ENCODE measurements at places on chromosomes 6 and 20. TPM values are rescaled to one million over a fixed set of nuclear protein-coding genes. Genes with fewer than 3 reads are reported as not detected.

GRCh38 chr6:36751833-36752186 is 54.2 kb downstream of the RAB44 start:
- H3K36me3 ChIP-seq: no peaks in the 10 kb centered on the region
- no peak for DNase-seq
- H3K27ac ChIP-seq: no peak overlapping the region
- no peaks in the 10 kb centered on the region for H3K27me3 ChIP-seq

DNA sequence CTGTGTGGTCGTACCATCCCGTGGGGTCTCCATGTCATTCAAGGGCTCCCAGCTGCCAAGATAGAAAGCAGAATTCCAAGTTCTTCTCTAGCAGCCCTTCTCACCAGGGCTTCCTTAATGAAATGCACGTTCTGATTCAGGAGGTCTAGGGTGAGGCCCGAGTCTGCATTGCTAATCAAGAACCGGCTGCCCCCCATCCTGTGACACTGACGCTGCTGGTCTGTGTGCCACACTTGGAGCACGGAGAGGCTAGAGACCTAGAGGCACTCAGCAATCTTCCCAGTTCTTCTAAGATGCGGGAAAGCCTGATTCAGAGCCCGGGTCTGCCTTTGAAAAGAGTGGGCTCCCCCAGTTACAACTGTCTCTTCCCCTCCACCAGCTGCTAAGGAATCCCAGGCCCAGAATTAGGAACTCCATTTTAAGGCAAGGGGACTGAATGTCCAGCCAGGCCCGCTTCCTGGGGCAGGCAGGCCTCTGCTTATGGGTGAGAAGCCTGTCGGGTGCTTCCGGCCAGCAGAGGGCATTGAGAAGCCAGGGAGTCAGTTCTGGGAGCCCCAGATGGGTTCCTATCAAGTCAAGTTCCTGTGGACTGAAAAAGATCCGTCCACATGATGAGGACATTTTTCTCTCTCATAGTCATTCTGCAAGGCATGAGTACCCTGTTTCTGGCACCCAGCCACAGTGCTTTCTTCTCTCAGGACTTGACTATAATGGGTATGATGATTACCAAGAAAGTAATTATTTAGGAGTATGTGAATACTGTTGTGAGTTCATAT is 69.8 kb upstream of the RIN2 start:
- H3K4me3 ChIP-seq: no peak overlapping the region
- H3K27me3 ChIP-seq: peaks cover 2% of the 10 kb centered on the region
- no peak overlapping the region for H3K27ac ChIP-seq

- no peaks in the 10 kb centered on the region for H3K36me3 ChIP-seq
- DNase-seq: peak; percentile 44
- H3K4me3 ChIP-seq: no peak overlapping the region
- H3K27ac ChIP-seq: no peak overlapping the region
- no peaks in the 10 kb centered on the region for H3K27me3 ChIP-seq
Measured at GRCh38 chr6:63066055-63066704, 145.1 kb upstream of the FKBP1C start.

DNA sequence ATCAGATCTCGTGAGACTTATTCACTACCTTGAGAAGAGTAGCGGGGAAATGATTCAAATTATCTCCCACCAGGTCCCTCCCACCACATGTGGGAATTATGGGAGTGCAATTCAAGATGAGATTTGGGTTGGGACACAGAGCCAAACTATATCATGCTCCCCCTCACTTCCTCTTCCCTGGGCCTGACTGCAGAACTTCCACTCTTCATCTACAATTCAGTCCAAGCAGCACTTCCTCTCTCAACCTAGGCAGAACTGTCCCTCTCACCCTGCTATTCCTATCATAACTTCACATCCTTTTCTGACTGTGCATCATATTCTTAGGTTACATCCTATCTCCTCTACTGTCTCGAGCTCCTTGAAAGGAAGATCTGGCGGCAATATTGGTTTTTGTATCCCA is 184.0 kb upstream of the HDDC2 start:
- DNase-seq: no peak
- no peaks in the 10 kb centered on the region for H3K4me1 ChIP-seq
- H3K4me3 ChIP-seq: no peak overlapping the region
- no peaks in the 10 kb centered on the region for H3K36me3 ChIP-seq
- no peak overlapping the region for H3K27ac ChIP-seq
- no peaks in the 10 kb centered on the region for H3K27me3 ChIP-seq

DNA sequence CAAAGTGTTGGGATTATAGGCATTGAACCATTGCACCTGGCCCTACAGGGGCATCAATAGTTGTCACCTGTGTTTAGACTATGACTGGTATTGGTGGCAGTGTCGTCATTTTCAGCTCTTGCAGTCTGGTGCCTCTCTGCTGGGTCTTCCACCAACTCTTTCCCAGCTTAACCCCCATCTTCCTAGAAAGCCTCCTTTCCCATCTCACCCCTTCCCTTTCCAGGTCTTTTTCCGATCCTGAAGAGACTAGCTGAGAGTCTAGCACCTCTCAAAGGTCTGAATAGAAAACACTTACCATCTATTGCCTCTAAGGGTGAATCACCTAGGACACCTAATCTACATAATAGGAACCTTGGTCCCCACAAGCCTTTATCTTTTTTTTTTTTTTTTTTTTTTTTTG is 71.0 kb downstream of the TCP11 start:
- no peak overlapping the region for H3K4me3 ChIP-seq
- no peak overlapping the region for H3K27ac ChIP-seq
- DNase-seq: no peak
- H3K36me3 ChIP-seq: peaks cover 61% of the 10 kb centered on the region

DNA sequence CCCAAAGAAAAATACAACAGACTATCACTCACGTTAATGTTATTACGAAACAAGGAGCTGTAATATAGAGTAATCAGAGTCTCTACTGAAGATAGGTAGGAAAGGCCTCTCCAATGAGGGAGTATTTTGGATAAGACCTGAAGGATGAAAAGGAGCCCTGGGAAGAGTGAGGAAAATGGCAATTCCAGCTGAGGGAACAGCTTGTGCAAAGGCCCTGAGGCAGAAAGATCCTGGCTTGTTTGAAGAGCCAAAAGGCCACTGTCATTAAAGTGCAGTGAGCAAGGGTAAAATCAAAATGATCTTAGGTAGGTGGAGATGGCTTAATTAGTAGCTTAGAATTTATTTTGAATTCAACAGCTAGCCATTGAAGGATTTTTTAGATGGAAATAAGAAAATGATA is 138.6 kb downstream of the KHDC1L start:
- no peak for DNase-seq
- no peaks in the 10 kb centered on the region for H3K4me1 ChIP-seq
- H3K4me3 ChIP-seq: no peak overlapping the region
- no peaks in the 10 kb centered on the region for H3K36me3 ChIP-seq

DNA sequence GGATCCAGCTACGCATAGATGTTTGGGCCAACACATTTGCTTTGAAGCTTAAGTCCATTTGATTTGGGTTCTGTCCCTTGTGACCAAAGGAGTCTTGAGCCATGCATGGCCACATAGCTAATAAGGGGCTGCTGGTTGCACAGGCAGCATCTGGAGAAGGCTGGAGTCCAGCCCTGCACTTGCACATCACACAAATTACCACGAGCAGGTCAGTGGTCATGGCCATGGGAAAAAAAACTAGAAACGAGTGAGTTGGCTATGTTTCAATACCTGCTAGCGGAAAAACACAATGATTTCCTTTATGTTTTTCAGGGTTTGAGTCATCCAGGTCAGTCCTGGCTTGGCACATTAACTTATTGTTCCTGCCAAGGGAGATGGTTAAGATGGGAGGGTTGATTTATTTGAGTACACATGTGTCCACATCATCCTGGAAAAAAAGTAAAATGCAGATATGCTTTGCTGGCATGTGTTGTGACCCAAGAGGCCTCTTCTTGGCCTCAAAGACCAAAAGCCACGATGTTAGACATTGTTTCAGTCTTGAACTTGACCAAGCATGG is 5.6 kb upstream of the STX16 start:
- no peak for DNase-seq
- H3K4me1 ChIP-seq: no peaks in the 10 kb centered on the region
- no peaks in the 10 kb centered on the region for H3K27me3 ChIP-seq
- H3K27ac ChIP-seq: no peak overlapping the region
- H3K36me3 ChIP-seq: no peaks in the 10 kb centered on the region
- no peak overlapping the region for H3K4me3 ChIP-seq

DNA sequence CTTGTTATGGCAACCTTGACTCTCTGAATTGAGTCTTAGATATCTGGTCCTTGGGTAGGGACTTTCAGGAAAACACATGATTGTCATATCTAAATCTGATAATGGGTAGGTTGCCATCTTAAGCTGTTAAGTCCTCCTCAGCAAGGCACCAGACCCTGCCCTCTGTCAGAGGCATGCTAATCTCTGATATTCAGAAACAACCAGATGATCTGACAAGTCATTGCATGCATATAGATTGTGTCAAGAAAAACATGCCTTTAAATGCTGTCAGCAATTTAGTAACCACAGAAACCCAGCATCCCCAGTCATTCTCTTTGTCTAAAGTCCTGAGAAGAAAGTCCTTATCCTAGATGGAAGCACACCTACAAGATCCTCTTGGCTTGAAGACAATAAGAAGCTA is 149.1 kb downstream of the EDN1 start:
- H3K4me3 ChIP-seq: no peak overlapping the region
- H3K27ac ChIP-seq: no peak overlapping the region
- peaks cover 5% of the 10 kb centered on the region for H3K4me1 ChIP-seq
- DNase-seq: no peak

GRCh38 chr6:43304361-43304760 is 4.3 kb downstream of the CRIP3 start:
- DNase-seq: no peak
- H3K27me3 ChIP-seq: peaks cover 5% of the 10 kb centered on the region
- no peak overlapping the region for H3K4me3 ChIP-seq
- no peaks in the 10 kb centered on the region for H3K36me3 ChIP-seq
- peaks cover 19% of the 10 kb centered on the region for H3K4me1 ChIP-seq
- H3K27ac ChIP-seq: no peak overlapping the region

DNA sequence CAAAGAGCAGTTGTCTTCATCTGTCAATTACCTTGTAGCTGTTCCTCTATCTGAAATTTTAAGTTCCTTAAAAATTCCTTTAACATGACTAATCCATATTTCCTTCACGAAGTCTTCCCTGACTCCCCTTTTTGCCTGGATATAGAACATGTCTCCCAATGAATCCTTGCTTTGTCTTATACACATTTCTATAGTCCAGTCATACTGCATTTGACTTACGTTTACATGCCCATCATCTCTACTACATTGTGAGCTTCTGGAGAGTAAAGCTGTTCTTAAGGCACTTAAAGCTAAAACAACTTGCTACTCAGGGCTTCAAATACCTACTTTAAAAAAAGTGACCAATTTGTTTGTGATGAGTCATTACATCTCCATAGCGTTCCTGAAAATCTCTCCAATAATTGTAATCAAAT is 4.9 kb downstream of the REV3L start:
- no peak for DNase-seq
- H3K27ac ChIP-seq: no peak overlapping the region

DNA sequence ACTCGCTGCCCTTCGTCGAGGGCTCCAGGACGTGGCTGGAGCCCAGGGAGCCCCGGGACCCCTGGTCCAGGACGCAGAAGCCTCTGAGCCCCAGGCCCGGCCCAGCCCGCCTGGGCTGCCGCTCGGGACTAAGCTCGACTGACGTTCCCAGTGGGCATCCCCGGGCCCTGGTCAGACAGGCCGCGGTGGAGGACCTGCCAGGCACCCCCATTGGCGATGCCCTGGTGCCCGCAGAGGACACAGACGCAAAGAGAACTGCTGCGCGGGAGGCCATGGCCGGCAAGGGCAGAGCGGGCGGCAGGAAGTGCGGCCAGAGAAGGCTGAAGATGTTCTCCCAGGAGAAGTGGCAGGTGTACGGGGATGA is 28.9 kb downstream of the ZNF831 start:
- peaks cover 20% of the 10 kb centered on the region for H3K27me3 ChIP-seq
- no peaks in the 10 kb centered on the region for H3K36me3 ChIP-seq
- H3K4me1 ChIP-seq: peaks cover 3% of the 10 kb centered on the region
- DNase-seq: no peak

DNA sequence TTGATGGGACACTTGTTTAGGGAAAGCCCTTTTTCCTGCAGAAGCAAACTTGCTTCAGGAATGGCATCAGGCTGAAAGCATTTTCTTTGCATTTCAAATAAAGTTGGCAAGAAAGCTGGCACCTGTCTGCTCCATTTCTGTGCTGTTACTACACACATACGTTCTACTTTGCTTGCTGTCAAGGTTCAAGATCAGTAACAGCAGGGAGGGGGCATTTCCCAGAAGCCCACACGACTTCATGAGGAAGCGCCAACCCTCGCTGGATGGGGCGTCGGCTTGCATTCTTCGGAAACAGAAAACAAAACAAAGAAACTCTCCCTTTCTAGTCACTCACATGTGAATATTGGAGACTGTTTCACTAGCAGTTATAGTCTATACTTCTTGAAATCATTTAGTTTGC is 46.4 kb downstream of the AKAP12 start:
- no peak overlapping the region for H3K4me3 ChIP-seq
- DNase-seq: no peak

DNA sequence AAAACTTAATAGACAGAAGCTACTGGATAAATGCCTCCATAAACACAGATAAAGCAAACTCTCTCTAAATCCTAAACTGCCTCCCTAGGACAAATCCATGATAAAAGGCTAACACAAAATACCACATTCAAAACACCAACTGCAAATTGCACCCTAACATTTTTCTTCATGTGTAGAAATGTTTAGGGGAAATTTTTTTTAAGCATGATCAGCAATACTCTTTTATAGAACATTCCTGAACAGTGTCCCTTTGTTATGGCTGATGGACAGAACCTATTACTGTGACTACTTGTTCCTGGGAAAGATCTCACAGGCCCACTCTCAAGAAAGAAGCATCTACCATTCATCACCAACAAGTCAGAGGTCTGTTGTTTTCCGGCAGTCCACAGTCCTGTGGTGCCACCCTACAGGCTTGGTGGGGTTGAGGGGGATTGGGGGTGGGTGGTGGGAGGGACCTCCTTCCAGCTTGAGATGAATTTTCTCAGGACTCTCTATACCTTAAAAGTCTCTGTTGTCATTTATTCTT is 64.5 kb downstream of the DTNBP1 start:
- no peak overlapping the region for H3K27ac ChIP-seq
- H3K4me1 ChIP-seq: no peaks in the 10 kb centered on the region
- no peak overlapping the region for H3K4me3 ChIP-seq
- H3K27me3 ChIP-seq: no peaks in the 10 kb centered on the region
- no peak for DNase-seq
- H3K36me3 ChIP-seq: peaks cover 4% of the 10 kb centered on the region

DNA sequence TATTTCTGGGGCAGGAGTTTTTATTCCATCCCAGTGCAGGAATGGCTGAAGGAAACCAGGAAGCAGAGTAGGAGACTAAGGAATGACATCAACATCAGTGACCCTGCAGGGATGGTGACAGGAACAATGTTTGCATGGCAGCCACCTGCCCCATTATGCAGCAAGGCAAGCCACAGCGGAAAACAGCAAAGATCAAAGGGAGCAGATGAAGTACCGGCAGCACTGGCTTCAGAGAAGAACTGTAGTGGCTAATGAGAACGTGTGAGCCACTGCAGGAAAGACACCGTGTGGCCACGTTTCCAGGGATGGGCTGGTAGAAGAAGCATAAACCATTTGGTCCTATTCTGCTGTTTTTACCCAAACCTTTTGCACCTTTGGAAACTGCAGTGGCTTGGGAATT is 52.9 kb upstream of the TAB2 start:
- peaks cover 7% of the 10 kb centered on the region for H3K27me3 ChIP-seq
- no peak overlapping the region for H3K27ac ChIP-seq
- H3K4me1 ChIP-seq: no peaks in the 10 kb centered on the region
- no peaks in the 10 kb centered on the region for H3K36me3 ChIP-seq
- DNase-seq: no peak

- DNase-seq: no peak
- no peak overlapping the region for H3K4me3 ChIP-seq
- no peaks in the 10 kb centered on the region for H3K27me3 ChIP-seq
- H3K36me3 ChIP-seq: no peaks in the 10 kb centered on the region
Measured at GRCh38 chr6:67880939-67881705, 754.0 kb upstream of the ADGRB3 start.

C6orf58 gene
- polyA plus RNA-seq: 0.12 TPM

TRIM40 gene
- 6.6 TPM for polyA plus RNA-seq

TEAD3 gene
- 41.2 TPM for polyA plus RNA-seq

CASS4 gene
- polyA plus RNA-seq: 1.2 TPM

GRIK2 gene
- 3.3 TPM for polyA plus RNA-seq

Data from large intestine (tissue), 12 donors.